ENCODE measurements at places on chromosomes 2 and 18. TPM values are rescaled to one million over a fixed set of nuclear protein-coding genes. Genes with fewer than 3 reads are reported as not detected.

Gene ALPG
- 1.7 TPM for total RNA-seq

- DNase-seq, result peak; percentile 31
These were observed 56.5 kb downstream of the EMX1 start for GRCh38 chr2:72973566-72974435.

DNA sequence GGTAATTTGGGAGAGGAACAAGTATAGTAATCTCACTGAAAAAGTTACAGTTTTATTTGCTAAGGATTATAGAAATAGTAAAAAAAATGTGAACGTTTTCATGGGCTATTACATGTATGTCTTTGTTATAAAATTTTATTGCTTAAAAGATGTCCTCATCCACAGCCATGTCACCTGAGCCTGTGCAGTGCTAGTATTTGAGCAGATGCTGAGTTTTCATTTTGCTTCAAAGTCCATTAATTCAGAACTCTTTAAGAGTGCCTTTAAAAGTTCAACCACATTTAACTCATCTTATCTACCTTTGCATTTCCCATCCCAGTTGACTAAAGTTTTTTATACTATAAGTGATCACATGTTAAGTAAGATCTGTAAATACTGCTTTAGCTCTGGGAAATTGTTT is 52.6 kb downstream of the DPP10 start:
- no peak for DNase-seq

- DNase-seq, result no peak
These were observed 145.1 kb downstream of the PIEZO2 start for GRCh38 chr18:11004294-11004693.

- DNase-seq, result no peak
These were observed 183.1 kb downstream of the FMNL2 start for GRCh38 chr2:152518034-152518433.

Gene TEKT4
- not detected for total RNA-seq

GRCh38 chr2:19643117-19643518 is 258.7 kb downstream of the TTC32 start:
- no peak for DNase-seq

DNA sequence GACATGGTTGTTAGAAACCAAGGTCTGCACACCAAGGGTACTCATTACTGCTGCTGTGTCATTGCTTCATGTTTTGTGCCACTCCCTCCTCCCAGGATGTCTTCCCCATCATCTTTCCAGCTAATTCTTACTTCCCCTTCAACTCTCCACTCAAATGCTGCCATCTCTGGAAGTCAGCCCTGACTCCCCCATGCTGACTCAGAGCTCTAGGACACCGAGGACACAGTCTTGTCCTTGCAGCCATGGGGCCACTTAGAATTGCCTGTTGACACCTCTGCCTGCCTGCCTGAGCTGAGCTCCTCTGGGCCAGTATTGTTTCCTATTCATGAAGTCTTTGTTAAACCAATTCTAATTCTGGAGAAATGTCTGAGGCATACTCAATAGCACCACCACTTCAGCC is 100.2 kb downstream of the GYPC start:
- no peak for DNase-seq

GRCh38 chr2:232871418-232871834 is 1.4 kb downstream of the SNORC start:
- DNase-seq, result no peak

- DNase-seq, result no peak
These were observed 84.0 kb upstream of the ITPRID2 start for GRCh38 chr2:181807526-181807925.

Gene POTEE
- total RNA-seq, result 0.22 TPM

GRCh38 chr2:168633200-168633599 is 169.2 kb upstream of the NOSTRIN start:
- no peak for DNase-seq

GRCh38 chr2:127154396-127154795 is 47.4 kb upstream of the BIN1 start:
- no peak for DNase-seq

DNA sequence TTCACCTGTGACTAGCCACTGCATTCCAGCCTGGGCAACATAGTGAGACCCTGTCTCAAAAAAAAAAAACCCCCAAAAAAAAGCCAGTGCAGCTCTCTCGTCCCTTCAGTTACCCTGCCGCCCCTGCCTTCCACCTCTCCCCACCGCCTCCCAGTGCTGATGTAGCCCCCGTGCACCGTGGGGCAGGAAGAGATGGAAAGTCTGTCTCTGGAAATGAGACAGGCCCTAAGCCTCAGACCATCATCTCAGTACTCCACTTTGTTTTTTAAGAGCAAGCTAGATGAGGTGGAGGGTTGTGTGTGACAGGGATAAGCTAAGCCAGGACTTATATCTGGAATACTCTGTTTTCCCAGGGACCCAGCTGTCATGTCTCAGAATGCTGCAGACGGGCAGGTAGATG is 32.0 kb downstream of the MERTK start:
- no peak for DNase-seq

Gene MAL
- total RNA-seq, result 3.5 TPM

- no peak for DNase-seq
These were observed 90.5 kb upstream of the CCDC150 start for GRCh38 chr2:196549052-196549451.

DNA sequence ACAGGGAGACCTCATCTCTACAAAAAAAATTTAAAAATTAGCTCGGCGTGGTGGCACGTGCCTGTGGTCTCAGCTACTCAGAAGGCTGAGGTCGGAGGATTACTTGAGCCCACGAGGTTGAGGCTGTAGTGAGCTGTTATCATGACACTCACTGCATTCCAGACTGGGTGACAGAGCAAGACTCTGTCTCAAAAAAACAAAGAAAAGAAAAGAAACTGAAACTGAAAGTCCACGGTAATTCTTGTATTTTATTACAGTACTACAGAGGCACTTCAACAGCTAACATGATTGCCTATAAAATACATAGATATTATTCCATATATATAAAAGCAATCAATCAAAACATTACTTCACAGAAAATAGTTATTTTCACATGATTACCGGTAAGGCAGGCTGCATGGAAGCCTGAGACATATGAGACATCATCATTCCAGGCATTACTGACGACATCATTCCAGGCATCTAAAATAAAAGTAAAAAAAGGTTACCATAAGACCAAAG is 23.1 kb downstream of the PRPF40A start:
- no peak for DNase-seq

DNA sequence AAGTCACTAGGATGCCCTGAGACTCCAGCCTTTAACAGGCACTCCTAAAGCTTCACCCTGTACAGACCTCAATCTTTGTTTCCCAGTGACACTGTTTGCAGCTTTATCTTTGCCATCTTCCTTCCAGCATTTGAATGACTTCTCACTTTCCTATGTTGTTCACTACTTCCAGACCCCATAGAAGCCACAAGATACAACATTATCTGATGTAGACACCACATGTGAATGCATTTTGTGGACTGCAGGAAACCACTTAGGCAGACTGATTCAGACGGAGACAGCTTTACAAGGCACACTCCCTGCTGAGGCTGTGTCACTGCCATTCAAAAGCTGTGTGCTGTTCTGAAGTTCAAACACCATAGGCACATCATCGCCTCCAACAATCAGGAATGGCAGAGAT is 67.3 kb upstream of the SPATS2L start:
- no peak for DNase-seq

- no peak for DNase-seq
These were observed 95.1 kb upstream of the XPO1 start for GRCh38 chr2:61633250-61633649.

Gene HRH4
- total RNA-seq, result 0.11 TPM

- DNase-seq, result no peak
These were observed 418.8 kb upstream of the SPHKAP start for GRCh38 chr2:228600265-228600664.

Gene STK36
- total RNA-seq, result 36.7 TPM

GRCh38 chr18:44356566-44357157 is 324.0 kb upstream of the SETBP1 start:
- no peak for DNase-seq

GRCh38 chr2:144146076-144146475 is 373.8 kb downstream of the ZEB2 start:
- DNase-seq, result no peak

DNA sequence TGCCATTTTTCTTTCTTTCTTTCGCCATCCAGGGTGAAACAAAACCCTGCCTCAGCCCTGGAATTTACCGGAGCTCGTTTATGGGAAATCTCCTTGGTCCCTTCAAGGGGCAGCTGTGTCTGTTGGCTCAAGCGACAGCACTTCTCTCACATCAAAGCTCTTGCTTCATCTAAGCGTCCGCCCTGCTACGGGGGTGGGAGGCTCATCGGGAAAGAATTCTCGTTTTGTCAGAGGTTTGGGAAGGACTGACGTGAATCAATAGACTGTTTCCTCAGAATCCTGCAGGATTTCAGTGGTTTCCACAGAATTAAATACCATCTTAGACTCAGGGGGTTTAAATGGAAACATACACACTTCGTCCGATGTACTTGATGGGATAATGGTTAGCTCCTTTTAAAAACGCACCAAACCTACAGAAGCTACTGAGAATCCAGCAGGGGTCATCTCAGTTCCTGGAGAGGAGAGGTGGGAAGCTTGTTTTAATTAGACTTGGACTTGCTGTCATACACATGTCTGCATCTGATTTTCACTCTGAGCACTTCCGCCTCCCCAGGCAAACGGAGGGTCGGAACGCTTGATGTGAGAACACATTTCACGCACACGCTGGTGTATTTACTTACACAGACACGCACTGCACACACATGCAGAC is 91.6 kb downstream of the ASB1 start:
- DNase-seq, result no peak

DNA sequence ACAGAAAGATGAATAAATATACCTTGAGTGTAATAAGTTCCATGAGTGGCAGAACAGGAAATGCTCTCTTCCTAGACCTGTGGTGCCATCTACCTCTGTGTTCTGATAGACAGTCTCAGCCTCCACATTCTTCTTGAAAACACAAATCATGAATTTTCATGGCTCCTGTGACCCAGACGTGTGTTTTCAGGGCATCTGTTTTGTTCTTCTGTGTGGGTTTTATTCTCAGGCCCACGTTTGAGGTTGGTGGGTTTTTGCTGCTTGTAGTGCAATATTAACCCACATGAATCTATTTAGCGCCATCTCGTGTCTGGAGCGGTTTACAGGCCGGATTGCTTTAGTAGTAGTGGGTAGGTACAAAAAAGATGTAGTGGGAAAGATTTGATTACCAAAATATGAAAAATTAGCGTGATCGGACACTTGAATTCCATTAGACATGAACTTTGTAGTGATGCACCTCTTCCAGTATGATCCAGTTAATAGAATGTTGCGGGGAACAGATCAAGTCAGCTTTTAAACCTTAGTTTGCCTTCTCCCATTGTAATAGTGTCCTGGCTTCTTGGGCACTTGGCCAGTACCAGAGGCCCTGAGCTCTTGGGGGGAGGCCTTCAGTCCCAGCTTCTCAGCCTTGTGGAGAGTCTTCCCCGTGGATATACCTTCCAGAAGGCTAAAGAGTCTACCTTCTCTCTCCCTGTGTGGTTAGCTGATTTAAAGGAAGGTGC is 256.5 kb downstream of the TPGS2 start:
- peak; percentile 63 for DNase-seq

Gene CAVIN2
- 5.5 TPM for total RNA-seq

DNA sequence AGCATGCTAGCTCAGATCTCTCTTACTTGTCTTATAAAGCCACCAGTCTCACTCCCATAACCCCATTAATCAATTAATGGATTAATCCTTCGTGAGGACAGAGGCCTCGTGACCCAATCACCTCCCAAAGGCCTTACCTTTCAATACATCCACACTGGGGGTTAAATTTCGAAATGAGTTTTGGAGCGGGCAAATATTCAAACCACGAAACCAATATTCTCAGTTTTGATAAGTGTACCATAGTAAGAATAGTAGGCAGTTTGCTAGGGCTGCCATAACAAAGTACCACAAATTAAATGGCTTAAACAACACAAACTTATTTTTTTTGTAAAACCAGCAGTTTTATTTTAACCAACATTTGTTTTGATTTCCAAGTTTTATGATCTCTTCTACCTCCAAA is 15.2 kb downstream of the HIBCH start:
- DNase-seq, result no peak

- no peak for DNase-seq
These were observed 54.6 kb downstream of the RDH14 start for GRCh38 chr2:18505703-18506341.

GRCh38 chr2:43852196-43852730 is 13.5 kb downstream of the ABCG8 start:
- no peak for DNase-seq

- peak; percentile 66 for DNase-seq
These were observed 104.2 kb downstream of the SPTBN1 start for GRCh38 chr2:54560146-54560881.

- DNase-seq, result peak; percentile 85
These were observed 93.9 kb upstream of the LGALSL start for GRCh38 chr2:64359892-64360657.

DNA sequence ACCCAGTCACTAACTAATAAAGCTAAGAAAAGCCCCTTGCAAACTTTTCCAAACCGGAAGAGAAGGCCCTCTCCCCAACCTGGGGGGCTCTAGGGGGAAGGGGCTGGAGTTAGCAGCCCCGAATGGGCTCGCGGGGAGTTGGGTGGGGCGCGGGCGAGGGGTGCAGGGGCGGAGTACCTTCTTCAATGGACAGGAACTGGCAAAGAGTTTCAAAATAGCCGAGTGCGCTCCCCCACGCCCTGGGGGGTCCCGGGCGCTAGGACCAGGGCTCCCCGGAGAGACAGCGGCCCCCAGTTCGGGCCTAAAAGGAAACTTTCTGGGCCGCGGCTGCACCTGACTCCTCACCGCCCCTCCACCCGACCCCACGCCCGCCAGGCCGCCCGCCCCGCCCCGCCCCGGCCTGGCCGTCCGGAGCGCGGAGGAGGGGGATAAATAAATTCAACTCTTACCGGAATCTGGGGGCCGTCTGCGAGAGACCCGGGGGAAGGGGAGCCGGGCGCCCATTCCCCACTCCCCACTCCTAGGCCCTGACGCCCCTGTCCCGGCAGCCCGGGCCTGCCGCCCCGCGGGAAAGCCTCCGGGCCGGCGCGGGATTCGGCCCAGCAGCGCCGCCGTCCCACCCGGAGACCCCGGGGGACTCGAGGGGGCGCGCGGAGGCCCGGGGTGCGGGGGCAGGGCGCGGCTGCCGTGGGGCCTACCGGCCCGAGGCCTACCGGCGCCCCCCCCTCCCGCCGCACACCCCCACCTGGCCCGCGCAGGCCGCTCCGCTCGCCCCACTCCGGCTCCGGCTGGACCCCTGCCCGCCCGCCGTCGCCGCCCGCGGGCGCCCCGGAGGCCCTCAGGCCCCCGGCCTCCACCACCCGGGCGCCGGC is 868 bp downstream of the INO80D start:
- peak; percentile 53 for DNase-seq

- no peak for DNase-seq
These were observed 4.7 kb upstream of the MAP4K4 start for GRCh38 chr2:101692766-101693165.

DNA sequence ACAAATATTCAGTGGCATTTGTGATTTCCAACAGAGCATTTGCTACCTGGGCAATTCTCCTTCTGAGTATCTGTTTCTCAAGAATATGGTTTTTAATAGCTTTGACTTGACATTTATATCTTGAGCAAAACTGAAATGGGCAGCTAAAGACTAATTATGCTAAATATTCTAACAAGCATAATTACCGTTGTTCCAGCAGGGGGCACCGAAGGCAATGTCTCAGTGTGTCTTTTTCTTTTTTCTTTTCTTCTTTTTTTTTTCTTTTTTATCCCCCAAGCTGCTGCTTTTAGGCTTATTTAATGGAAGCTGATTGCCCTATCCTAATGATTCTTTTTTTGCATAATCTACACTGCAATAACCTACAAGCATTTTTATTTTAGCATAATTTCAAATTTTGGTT is 138.9 kb upstream of the NABP1 start:
- no peak for DNase-seq

Gene TANC1
- 32.7 TPM for total RNA-seq

- DNase-seq, result no peak
These were observed 56.0 kb downstream of the LRPPRC start for GRCh38 chr2:43939695-43940256.

- no peak for DNase-seq
These were observed 70.4 kb downstream of the INPP5D start for GRCh38 chr2:233130481-233131020.
